Stimulated activated CD8-positive, alpha-beta memory T cell treated with anti-CD3 and anti-CD28 coated beads, Interleukin-15, amount 100 ng/mL, for 1 hour (primary cell): ENCODE measurements at places on chromosomes 3 and 15.

GRCh38 chr15:74055804-74056203 is 26.5 kb downstream of the GOLGA6A start:
- DNase-seq, result no peak

- DNase-seq, result no peak
Observed at GRCh38 chr3:102036017-102036416, 186.7 kb downstream of the NFKBIZ start.

- DNase-seq, result no peak
Observed at GRCh38 chr3:70738291-70738681, 425.8 kb upstream of the MDFIC2 start.

GRCh38 chr15:35723852-35724251 is 177.9 kb upstream of the DPH6 start:
- DNase-seq, result no peak

GRCh38 chr15:100093211-100094126 is 248.3 kb downstream of the ADAMTS17 start:
- no peak for DNase-seq

DNA sequence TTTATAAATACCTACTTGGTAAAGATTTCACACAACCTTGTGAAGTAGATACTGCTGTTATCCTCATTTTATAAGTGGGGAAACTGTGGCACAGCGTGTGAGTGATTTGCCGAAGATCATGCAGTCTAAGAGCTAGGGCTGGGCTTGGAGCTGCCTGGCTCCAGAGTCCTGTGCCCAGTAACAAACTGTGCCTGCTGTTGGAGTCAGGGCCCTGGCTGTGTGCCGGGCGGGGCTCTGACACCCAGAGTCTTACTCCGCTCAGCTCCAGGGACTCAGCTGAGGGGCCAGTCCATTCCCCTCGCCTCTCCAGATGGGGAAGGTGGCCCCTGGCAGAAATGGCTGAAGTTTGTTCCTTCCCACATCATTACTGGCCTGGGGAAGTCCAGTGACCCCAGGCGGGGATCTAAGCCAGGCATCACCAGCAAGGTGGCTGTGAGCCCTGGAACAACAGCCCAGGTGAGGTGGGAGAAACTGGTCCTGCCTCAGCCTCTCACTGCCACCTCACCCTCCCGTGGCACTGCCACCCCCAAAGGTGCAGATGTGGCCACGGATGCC is 17.3 kb upstream of the PLXNA1 start:
- no peak for DNase-seq

DNA sequence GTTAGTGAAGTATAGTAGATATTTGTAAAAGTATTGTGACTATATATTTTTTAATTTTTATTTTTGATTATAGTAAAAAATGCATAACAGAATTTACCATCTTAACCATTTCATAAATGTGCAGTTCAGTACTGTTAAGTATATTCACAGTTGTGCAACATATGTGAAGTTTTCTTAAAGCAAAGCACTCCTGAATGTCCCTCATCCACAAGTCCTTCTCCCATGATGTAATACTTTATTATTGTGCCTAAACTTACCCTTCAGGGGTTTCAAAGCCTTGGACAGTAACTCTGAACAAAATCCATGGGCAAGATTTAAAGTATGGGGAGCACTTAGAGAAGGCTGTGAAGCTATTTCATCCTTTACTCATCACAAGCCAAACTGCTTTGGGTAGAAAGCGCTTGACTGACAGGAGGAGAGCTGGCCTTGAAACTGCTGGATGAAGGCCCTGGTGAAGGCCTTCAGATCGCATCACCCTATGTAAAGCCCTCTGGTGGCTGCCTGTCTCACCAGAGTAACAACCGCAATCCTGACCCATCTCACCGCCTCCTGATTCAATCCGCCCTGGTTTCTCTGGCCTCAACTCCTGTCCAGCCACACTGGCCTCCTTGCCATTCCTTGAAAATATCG is 28.0 kb downstream of the LSM3 start:
- DNase-seq, result no peak

DNA sequence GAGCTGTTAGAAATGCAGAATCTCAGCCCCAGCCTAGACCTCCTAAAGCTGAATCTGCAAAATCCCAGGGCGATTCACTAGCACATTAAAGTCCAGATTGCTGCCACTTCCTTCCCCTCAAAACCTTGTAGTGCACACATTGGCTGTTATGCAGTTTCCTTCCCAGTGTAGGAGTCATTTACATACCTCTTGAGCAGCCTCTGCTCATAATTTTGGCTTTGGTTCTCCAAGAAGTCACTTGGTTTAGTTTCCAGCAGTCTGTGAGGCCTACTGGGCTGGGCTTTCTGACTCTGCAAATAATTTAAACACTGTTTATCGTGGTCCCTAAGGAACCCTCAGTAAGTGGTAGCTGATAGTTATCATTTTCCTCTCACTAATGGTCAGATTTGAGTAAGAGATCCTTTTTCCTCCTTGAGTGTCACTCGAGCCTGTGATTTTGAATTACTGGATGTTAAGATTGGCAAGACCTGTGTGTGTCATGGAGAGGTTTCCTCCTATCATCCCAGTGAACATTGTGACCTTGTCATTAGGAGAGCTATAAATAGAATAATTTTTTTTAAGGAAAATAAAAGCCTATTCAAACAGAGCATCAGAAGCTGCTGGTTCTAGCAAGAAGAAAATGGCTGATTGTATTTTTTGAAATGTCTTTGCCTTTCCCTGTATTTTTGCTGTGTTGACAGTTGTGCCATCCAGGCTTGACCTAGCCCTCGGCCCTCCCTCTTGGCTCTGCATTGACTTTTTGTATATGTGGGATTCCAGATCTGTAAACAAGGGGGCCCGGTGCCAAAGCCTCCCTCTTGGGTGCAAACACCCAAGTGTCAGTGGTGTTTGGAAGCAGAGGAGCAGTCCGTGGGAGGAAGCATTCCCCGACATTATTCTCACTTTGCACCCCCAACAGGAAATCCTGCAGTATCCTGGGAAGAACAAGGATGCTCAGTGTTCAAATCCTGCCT is 134.8 kb upstream of the ANKRD28 start:
- DNase-seq, result no peak

GRCh38 chr3:57682284-57682683 is 10.6 kb downstream of the DENND6A start:
- no peak for DNase-seq

GRCh38 chr3:177194299-177194698 is 3.0 kb downstream of the TBL1XR1 start:
- DNase-seq, result no peak

DNA sequence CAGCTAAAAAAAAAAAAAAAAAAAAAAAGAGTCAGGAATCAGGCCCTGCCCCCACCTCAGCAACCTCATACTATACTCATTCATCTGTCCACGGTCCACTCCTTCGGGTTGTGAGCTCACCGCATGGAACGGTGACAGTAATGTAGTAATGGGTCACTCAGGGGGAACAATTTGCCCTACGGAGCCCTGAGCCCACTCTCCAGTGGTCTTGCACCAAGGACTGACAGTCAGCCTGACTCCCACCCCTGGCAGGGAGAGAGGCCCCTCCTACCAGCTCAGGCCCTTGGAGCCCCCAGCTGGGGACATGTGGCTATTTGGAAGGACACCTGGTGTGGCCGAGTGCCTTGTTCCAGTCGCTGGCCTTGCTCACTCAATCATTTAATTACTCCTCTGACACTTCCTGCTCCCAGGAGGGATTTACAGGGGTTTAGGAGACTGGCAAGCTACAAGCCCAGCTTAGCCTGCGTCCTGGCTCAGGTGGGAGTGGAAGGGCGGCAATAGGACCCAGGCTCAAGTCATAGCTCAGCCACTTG is 19.9 kb upstream of the CACNA2D2 start:
- DNase-seq, result no peak

DNA sequence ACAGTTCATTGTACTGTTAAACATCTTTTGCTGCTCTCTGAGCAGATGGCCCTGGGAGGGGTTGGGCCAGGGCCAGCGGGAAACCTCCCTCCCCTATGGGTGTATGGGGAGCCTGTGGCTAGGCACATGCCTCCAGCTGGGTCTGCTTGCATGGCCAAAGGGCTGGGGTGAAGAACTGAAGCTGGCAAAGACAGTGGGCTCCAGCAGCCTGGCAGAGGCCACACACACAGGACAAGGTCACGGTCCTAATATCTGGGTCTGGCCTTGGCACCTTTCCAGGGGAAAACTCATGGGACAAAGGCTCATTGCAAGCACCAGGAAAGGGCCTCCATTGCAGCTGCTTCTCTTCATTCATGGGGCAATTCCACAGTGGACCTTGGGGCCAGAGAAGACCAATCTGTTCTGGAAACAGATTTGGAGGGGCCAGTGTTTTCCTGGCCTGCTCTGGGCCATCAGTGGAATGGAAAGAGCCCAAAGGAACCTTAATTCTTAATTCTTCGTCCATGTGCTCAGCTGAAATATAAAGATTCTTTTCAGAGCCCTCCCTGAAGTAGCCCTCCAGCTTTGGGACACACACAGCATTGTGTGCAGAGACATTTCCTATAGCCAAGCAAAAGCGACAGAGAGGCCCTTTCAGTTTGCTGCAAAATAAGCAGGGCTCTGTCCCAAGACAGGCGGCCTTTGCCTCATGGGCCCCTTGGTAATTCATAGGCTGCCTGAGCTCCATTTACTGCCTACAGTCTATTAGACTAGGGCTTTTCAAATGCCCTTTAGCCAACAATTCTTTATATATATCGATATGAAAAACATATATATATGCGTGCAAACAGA is 11.3 kb upstream of the LIMD1 start:
- DNase-seq, result no peak

GRCh38 chr3:197736010-197736490 is 654 bp downstream of the RUBCN start:
- peak; percentile 10 for DNase-seq

DNA sequence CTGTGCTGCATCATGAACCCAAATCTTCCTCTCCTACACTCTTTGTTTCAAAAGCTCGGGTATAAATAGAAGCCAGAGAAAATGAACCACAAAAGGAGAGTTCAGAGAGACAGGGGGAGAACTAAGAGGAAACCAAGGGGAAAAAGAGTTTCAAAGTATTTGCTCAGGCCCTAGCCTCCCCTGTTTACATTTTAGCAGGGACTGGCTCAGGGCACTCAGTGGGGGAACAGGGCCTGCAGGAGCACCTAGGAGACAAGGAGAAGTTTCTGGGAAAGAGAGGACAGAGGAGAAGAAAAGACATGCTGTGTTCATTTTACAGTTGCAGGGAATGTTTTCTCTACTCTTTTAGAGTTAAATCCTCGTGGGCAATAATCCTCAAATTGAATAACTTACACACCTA is 8.5 kb upstream of the IL17RD start:
- no peak for DNase-seq

GRCh38 chr3:194602669-194603171 is 30.5 kb downstream of the TMEM44 start:
- no peak for DNase-seq

- DNase-seq, result no peak
Observed at GRCh38 chr3:125349556-125350165, 25.5 kb downstream of the ZNF148 start.

GRCh38 chr3:147614210-147614609 is 205.0 kb downstream of the ZIC1 start:
- DNase-seq, result no peak

DNA sequence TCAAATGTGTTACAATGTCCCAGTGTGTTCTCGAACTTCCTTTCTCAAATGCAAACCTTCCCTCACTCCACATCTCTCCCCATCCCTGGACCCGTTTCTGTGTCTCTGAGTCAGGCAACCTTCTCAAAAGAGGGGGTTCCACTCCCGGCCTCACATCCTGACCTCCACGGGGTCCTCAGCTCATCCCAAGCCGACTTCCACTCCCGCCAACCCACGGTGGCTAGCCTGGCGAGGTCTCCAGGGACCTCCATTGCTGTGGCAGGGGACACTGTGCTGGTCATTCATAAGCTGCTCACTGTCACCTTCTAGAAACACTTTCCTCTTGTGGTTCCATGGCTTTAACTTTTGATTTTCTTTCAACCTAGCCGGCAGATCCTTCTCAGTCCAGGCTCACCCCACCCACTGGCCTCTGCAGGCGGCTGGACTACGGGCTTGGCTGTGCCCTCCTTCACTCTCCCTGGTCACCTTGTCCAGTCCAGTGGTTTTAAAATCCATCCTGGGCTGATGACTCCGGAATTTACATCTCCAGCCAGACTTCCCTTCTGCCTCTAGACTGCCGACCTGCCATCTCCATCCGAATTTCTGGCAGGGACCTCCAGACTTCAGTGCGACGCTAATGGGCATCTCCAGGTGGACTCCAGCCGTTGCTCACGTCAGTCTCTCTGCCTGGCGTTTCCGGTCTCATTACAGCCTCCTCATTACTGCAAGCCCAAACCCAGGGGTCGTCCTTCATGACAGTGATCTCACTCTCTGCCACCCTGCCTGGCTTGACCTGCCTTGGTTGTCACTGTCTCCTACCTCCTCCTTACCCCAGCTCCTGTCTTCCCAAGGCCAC is 20.0 kb downstream of the ABTB1 start:
- no peak for DNase-seq

GRCh38 chr3:60774617-60775016 is 476.6 kb downstream of the FHIT start:
- no peak for DNase-seq

GRCh38 chr3:161558236-161558635 is 61.6 kb downstream of the OTOL1 start:
- DNase-seq, result no peak

- DNase-seq, result no peak
Observed at GRCh38 chr3:48600711-48601621, 5.8 kb upstream of the COL7A1 start.

- DNase-seq, result no peak
Observed at GRCh38 chr3:71380096-71380495, 203.4 kb downstream of the FOXP1 start.
